Activated CD8-positive, alpha-beta T cell treated with anti-CD3 and anti-CD28 coated beads for 36 hours (primary cell): ENCODE measurements at places on chromosomes 3 and 15. TPM values are rescaled to one million over a fixed set of nuclear protein-coding genes. Genes with fewer than 3 reads are reported as not detected.

DNA sequence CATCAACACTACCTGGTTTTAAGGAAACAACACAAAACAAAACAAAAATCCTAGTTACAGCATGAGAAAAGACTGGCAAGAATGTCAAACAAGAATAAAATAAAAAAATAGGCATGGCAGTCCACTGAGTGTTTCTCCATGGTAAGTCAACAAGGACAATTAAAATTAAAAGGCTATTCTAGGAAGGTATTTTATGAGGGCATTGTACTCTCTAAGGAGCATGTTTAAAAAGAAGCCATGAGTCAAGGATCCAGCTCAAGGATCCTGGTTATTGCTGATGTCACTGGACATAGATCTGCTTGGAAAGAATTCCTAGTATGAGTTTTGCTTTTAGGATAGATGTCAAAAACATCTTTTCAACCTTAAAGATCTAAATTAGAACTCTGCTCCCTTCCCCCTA is 106.7 kb downstream of the MYO5A start:
- no peak for DNase-seq

DNA sequence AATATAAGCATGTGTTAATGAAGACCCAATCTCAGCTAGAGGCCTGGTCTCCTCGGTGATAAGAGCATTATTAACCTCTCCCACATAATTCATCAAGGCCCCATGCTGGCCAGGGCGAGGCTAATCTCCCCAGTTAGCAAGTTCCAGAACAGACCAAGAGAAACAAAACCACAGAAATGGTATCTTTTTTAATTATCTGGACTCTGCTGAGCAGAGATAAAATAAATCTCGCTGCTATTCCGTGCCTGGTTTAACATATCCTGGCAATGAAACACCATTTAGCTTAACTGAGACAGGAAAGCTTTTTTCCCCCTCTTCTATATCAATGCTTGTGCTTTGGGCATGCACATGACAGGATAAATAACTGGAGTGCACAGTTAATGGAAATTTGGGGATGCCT is 72.5 kb upstream of the ARHGEF3 start:
- no peak for DNase-seq

- DNase-seq: no peak
Measured at GRCh38 chr15:69511716-69512340, 59.2 kb downstream of the RPLP1 start.

DNA sequence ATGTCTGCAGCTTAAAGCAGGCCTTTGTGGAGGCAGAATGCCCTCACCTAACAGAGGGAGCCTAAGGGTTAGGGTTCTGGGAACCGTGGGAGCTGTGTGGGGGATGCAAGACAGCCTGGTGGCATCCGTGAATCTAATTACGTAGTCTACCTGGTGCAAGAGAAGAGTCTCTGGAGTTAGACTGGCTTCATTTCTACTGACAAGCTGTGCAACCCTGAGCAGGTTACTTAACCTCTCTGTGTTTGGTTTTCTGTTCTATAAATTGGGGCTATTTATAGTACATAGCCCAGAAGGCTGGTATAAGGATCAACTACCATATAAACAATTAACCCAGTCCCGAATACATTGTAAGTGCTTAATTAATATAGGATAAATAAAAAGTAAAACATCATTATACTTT is 8.3 kb downstream of the TNFAIP8L3 start:
- no peak for DNase-seq

DNA sequence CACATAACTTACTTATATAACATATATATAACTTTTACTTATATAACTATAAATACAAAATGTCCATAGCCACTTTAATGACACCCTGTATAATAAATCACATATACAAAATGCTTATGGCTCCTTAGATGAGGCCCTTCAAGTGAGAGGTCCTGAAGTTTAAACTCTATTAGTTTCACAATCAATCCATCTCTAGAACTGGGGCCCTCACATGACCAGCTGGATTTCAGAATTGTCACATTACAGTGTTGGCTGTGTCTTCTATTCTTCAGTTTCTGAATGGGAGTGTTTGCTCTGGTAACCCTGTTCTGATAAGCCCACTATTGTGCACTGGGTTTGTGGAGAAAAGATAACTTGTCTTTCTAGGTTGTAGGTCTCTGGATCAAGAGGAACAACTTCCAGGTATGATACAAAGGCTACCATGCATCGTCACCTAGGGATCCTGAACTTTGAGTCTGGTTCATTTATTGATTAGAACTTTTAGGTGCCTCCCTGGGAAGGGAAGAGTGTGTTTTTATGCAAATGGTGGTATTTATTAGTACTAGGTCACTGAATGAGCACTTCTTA is 107.9 kb downstream of the DNAH12 start:
- no peak for DNase-seq

GRCh38 chr3:28462866-28463265 is 114.2 kb upstream of the AZI2 start:
- DNase-seq: no peak

DNA sequence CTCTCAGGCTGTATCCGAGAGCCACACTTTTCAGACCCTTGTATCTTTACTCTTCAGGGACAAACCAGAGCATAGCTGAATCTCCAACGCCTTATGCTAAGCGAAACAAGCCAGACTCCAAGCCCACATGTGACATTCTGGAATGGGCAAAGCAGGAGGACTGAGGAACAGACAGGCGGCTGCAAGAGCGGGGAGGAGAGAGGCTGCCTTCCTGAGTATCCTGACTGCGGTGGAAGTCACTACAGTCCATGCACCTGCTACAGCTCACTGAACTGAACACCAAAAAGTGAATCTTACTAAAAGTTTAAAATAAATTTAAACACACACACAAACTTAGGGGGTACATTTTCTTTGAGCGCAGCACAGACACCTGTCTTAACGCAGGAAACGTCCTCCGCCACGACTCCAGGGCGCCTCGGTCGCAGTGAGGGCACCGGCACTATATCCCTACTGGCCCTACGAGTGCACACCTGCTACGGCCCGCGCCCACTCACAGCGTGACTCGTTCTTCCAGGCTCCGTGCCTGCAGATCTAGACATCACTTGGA is 1.4 kb downstream of the CYFIP1 start:
- no peak for DNase-seq

- no peak for DNase-seq
Measured at GRCh38 chr15:83858820-83859505, 205.0 kb downstream of the ADAMTSL3 start.

DNA sequence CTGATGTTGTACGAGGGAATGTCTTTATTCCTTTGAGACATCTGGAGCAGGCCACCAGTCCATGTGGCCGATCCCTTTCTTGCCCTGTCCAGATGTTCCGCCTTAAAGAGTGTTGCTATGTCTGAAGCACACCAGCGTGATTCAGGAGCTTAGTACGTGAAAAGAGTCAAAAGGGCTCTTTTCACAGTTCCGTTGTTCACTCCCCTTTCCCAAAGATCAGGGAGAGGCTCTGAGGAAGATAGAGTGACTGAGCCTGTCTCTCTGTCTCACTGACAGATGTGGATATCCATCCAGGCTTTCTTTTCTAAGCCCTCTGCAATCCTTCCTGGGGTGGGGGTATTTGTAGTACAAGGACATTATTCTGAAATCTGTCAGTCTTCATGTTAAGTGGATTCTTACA is 262.5 kb upstream of the LRTM1 start:
- DNase-seq: no peak

GRCh38 chr3:138861798-138862197 is 27.1 kb upstream of the PIK3CB start:
- no peak for DNase-seq

GRCh38 chr3:160618878-160619277 is 53.5 kb upstream of the KPNA4 start:
- no peak for DNase-seq

DNA sequence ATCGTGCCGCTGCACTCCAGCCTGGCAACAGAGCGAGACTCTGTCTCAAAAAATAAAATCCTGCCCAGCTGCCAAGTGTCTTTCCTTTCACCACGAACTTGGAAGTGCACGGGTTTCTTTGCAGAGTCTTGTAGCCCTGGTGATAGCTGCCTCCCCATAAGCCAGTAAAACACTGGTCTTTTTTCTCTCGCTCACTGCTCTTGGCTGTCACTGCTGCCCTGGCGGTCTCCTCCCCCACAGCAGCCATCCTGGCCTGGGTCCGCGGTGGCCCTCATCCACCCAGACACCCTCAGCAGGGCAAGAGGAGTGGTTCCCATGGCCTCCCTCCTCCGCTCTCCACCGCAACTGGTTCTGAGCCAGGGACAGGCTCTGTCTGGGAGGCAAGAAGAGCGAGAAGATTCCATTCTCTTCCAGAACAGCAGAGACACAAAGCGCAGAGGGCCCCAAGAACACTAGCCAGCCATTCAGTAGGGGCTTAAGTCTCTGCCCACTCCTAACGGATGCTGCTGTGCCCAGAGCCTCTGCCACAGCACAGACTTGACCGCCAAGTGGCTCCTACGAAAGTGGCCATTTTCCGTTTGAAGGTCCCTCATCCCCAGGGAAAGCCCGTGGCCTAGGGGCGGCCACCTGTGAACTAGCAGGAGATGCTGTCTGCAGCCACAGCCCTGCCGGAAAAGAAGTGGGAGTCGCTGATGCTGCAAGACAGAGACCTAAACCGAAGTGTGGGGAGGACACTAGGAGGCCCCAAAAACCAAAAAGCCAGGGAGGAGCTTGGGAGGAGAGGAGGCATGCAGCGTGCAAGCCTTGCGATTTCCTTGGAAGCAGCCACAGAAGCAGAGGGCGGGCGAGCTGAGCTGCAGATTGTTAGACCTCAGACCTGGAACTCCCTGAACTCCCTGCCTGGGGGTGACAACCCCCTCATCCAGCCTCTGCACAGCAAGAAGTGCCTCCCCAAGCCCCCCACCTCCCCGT is 44.1 kb downstream of the KLHL25 start:
- DNase-seq: peak; percentile 16

GRCh38 chr3:9653565-9654248 is 4.4 kb downstream of the MTMR14 start:
- no peak for DNase-seq

CCR2 gene
- 0.81 TPM for total RNA-seq

CCR3 gene
- not detected for total RNA-seq

CCR4 gene
- total RNA-seq: 18.8 TPM
